ENCODE measurements at places on chromosomes 1 and 21.

GRCh38 chr1:110106013-110106941 is 6.0 kb upstream of the UBL4B start:
- DNase-seq: peak; percentile 23

DNA sequence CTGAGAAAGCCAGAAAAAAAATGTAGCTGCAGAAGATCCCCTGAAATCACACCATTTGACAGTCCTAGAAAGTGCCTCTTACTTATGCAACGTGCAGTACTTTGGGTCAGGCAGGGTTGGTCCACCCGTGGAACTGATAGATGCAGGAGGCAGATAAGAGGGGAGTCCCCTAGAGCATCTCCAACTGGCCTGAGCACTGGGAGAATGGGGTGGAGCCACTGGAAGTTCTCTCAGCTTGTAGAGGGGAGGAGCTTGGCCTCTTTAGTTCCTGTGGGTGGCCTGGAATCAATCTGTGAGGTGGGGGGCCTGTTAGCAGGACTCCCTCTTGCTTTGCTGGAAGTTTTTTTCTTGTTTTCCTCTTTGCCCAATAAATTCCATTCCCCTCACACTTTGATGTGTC is 335.7 kb upstream of the NCAM2 start:
- no peak for DNase-seq

DNA sequence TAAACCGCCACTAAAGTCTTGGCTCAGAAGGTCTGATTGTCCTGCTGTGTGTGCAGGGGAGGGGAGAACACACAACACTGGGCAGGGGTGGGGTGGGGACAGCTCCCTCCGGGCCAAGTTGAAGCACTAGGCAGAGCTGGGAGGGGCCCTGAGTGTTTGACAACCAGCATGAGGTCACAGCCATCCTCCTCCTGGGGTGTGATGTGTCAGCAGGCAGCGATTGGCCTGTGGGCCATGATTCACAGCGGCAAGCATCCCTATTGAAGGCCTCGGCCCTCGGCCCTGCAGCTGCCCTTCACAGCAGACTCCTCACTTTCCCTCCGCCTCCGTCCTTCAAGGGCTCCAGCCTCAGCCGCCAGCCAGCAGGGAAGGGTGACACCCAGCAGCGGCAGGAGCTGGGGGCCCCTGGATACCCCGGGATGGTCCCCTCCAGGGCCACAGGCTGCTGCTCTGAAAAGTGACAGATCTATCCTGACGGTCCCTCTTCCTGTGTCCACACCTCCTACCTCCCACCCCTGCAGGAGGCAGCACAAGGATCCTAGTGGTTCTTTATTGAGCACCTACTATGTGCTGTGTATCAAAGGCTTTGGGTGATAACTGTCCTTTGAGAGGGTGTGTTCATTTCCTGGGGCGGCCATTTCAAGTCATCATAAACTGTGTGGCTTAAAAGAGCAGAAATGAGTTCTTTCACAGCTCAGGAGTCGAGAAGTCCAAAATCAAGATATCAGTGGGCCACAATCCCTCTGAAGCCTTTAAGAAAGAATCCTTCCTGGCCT is 66.0 kb upstream of the SLC25A33 start:
- no peak for DNase-seq

DNA sequence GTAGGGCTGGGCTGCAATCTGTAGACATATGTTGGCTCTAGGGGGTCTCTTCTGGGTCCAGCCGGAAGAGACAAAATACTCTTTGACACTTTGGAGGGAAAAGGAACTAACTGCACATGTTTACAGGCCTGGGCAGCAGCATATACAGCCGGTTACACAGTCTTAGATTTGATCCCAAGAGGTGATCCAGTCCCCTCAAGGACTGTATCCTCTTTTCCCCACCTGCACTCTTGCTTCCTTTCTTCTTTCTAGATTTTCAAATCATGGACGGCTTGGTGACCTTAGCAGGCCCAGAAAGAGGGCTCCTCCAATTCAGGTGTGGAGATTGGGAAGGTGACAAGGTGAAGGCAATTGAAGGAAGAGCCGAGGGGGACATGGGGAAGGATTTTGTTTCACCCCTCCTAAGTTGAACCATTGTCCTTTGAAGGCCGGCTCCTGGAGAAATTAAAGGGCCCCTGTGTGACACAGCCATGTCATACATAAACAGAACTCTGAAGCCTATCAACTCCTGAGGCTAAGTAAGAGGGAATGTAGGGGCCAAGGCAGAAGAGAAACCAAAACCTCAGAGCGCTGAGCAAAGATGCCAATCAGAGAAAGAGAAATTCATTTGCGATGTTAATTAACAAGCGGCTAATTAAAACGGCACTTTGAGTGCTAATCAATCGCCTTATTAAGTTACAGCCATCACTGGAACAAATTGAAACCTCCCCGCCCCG is 5.9 kb upstream of the BARHL2 start:
- DNase-seq: no peak

DNA sequence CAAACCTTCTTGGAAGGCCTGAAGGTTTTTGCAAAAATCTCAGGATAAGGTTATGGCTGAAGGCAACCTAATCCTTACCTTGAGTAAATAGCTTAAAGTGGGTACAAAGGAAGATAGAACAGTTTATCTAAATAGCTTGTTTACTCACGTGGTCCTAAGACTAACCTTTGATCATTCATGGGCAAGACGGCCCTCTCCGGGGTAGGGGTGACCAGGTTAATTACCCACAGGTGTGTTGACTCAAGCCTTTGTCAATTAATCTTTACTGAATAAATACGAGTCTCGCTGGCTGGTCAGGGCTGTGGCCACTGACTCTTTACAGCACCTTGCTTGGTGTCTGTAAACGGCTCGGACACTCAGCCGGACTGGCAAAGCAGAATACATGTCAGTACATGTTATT is 10.8 kb downstream of the AADACL4 start:
- no peak for DNase-seq

DNA sequence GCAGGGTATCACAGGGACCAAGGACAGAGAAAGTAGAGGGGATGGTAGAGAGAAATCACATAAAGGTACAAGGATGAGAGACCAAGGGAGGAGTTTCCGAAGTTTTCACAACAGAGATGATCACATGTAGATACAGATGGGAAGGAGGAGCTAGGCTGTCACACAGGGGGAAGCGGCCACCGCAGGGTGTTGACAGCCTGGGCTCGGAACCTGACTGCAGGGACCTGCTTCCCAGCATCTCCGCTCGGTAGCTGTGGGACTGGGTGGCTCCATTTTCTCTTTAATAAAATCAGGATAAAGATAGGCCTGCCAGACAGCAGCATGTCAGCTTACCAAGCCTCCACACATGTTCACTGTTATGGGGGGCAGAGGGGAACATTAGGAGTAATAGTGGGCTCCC is 32.3 kb downstream of the CDCA8 start:
- DNase-seq: no peak

GRCh38 chr1:67843746-67844145 is 10.5 kb upstream of the GNG12 start:
- DNase-seq: no peak

- no peak for DNase-seq
These were observed 1290.9 kb downstream of the MRPL39 start for GRCh38 chr21:24316277-24316922.

- DNase-seq: no peak
These were observed 6.9 kb upstream of the CBR3 start for GRCh38 chr21:36127977-36128376.

- no peak for DNase-seq
These were observed 56.9 kb downstream of the UBR4 start for GRCh38 chr1:19153169-19153568.

- DNase-seq: no peak
These were observed 702.8 kb downstream of the PTPRU start for GRCh38 chr1:29939079-29939478.

DNA sequence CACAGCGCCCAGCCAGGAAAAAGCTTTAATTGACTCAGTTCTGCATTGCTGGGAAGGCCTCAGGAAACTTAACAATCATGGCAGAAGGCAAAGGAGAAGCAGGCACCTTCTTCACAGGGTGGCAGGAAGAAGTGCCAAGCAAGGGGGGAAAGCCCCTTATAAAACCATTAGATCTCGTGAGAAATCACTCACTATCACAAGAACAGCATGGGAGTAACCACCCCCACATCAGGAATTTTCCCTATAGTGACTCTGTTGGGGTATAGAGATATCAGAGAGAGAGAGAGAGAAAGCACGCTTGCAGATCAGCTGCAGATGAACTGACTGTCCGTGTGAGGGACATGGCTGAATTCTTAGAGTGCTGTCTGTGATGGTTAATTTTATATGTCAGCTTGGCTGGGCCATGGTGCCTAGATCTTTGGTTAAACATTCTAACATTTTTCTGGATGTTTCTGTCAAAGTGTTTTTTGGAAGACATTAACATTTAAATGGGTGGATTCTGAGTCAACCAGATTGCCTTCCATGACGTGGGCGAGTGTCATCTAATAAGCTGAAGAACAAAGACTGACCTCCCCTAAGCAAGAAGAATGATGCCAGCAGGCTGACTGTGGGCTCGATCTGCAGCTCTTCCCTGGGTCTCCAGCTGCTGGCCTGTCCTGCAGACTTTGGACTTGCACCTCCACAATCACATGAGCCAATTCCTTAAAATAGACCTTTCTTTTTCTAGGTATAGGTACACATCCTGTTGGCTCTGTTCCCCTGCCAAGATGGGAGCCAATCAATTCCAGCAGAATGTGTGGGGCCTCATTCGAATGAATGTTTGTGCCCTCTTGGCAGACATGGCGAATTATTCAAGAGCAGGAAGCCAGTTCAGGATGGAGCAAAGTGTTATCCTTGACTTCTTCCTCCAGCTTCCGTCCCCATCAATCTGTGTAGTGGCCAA is 21.4 kb upstream of the CPT2 start:
- DNase-seq: no peak

- DNase-seq: no peak
These were observed 91.6 kb upstream of the RUNX3 start for GRCh38 chr1:25021591-25022215.

GRCh38 chr1:75724472-75725022 is at the start of gene ACADM:
Gene ACADM (plus strand): TSS chr1:75724709. CDS start chr1:75724788, 79 bp downstream.
- peak; percentile 71 for DNase-seq

DNA sequence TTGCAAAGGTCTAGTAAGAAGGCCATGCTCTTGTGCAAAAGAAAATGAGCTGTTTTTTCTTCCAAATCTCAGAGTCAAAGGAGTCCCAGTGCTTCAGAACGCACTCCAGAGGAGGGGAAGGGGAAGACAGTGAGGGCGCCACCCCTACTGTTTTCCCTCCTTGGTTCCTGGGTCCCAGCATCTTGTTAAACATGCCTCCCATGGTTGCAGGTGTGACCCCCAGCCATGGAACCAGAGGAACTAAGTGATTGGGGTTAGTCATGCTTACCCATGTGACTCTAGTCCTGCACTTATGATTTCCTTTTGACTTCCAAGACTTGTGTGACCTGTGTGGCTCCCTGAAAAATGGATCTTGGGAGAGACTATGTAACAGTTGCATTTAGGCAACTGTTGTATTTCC is 6.1 kb upstream of the AKR7A3 start:
- DNase-seq: no peak

DNA sequence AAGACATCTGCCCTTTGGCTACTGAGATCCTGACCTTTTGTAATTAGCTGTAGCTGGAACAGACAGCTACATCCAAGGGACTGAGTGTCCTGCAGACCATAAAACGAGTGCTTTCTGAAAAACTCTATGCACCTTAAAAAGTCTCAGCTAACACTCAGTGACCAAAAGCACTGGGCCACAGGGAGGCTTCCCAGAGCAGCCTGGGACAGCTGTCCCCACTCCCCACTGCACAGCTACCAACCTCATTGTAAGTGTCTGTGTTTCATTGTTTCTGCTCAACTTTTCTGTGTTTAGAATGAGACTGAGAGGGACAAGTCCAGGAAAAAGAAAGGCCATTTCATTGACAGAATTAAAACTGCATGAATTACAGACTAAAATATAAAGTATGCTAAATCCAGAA is 80.7 kb downstream of the SMYD2 start:
- no peak for DNase-seq

GRCh38 chr1:230186003-230186863 is 119.2 kb downstream of the GALNT2 start:
- no peak for DNase-seq

DNA sequence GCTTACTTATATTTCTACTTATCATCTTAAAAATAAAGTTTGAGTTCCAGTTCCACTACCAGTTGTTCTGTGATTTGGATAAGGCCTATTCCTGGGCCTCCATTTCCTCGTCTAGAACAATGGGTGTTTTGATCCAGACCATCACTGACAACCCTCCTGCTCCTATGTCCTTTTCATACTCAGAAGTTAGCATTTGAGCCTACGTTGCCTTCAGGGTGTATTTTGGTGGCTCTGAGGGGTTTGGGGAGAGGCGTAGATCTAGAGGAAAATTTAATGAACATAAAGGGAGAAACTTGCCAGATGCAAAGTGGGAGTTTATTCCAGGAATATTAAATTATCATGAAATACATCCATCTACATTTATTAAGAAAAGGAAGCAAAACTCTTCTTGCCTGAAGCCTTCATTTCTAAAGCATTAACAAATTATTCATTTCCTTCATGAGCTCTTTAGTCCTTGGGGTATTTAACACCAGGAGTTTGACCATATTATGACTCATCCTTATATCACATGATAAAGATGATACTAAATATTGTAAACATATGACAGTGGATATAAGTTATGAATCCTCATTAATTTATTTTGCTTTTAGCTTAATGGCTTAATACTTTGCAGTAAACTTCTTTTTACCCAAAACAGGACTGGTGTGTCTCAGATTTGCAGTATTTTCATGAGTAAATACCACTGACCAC is 47.2 kb upstream of the SYT14 start:
- no peak for DNase-seq

DNA sequence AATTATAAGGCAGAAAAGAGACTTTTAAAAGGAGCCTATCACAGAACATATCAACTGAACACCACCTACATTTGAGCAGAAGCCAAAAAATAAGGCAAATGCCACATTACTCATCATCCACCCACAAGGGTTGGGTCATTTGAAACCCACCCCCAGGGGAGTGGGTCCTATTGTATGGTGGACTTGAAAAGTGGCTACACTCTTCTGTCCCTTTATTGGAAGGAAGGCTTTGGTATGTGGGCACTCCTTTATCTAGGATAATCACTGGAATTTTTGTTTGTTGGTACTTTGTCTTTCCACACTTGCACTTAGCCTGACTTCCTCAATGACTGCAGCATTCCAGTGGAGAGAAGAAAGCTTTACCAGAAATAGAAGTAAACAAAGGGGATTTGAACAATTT is 157.2 kb upstream of the COL11A1 start:
- DNase-seq: no peak

GRCh38 chr1:163823017-163823416 is 501.3 kb downstream of the NUF2 start:
- DNase-seq: no peak

GRCh38 chr21:44092211-44092610 is 15.0 kb upstream of the PWP2 start:
- DNase-seq: no peak

GRCh38 chr1:162678439-162678838 is 46.2 kb downstream of the DDR2 start:
- no peak for DNase-seq

GRCh38 chr1:184392067-184392466 is 5.2 kb downstream of the C1orf21 start:
- no peak for DNase-seq

DNA sequence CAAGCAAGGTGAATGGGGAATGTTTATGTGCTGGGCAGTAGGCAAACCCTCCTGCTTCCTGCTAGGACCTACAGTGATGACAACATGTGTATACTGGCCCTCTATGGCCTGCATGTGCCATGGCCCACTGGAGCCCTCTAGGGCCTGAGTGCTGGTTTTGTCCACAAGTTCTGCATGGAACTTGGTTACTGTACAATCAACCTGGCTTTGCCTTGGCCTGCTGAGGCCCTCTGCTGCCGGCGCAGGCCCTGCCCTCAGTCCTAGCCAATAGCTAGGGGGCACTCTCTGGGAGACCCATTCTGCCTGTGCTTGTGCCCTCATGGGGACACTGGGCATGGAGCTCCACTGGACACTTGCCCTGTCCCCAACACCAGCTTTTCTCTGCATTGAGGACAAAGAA is 138.6 kb upstream of the NGF start:
- no peak for DNase-seq

All from activated T-helper 1 cell treated with Interleukin-2 at 50 U/mL for 16 hours (primary cell).